ENCODE measurements at places on chromosomes 7 and 10.

- DNase-seq, result no peak
These were observed 352.6 kb upstream of the ZMIZ1 start for GRCh38 chr10:78716043-78716660.

DNA sequence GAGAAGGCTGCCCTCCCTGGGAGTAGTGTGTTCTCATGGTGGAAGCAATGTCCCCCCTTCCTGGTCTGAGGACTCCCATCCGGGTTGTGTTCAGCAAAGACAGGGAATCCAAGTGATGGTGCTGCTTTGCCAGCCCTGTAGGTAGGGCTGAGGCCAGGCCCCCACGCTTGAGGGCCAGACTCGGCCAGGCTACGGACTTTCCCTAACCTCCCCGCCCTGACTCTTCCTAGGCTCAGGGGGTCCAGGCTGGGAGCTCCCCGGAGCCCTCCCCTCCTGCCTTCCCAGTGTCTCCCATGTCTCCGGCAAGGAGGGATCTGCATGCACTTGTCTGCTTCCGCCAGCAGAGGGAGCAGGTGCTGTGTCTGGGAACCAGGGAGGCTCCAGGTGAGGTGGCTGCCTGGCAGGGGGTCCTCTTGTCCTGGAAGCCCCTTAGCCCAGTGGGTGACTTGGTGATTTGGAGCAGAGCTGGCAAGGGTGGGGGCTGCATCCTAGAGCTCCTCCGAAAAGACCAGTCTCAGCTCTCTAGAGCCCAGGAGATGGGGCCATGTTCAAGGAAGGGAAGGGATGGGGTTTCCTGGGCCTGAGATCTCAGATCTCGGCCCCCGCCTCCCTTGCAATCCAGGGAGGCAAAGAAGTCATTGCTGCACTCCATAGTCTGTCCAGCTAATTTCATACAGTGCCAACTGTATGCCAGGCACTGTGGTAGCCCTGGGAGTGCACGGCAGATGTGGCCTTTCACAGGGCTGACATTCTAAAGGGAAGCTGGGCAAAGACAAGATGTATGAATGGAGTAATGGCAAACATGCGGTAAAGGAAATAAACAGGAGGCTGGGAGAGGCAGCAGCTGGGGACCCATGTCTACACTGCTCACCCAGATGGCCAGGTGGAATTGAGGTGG lies 20.3 kb upstream of the SFRP5 start:
- peak; percentile 52 for DNase-seq

GRCh38 chr10:30028006-30028737 lies 31.2 kb downstream of the JCAD start:
- DNase-seq, result no peak

DNA sequence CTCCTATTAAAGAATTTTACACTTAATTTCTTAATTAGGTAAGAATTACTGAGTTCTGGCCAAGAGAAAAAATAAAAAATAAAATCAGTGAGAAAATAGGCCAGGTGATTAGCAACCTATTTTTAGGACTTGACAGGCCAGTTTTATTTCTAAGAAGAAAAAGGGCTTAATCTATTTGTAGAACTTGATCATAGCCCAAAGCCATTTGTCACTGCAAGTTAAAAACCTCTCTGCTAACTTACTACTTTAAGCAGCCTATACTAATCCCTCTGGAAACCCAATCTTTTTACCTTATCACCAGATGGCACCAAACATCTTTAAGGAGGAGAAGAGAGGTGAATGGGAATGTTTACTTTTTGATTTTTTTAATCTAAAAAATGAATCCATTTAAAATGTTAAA lies 222.1 kb upstream of the RHOBTB1 start:
- DNase-seq, result no peak

DNA sequence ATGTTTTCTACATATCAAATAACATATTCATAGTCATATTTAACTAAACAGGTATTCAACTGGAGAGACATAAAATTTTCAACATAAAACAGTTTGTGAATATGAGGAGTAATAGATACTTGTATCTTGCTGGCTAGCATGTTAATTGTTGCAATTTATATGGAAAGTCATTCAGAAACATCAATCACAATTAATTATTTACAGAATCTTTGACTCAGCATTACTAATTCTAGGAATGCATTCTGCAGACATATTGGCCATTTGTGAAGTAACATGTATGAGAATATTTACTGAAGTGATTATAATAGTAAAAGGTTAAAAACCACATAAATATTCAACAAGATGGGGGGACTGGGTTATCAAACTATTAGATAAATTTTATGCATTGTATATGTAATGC lies 203.7 kb downstream of the TSPAN12 start:
- no peak for DNase-seq
